ENCODE measurements at places on chromosomes 4 and X.

GRCh38 chr4:160523231-160523630, 1420.4 kb downstream of the RAPGEF2 start:
- DNase-seq, result no peak

GRCh38 chrX:30693999-30694650, 40.9 kb downstream of the GK start:
- DNase-seq, result no peak

DNA sequence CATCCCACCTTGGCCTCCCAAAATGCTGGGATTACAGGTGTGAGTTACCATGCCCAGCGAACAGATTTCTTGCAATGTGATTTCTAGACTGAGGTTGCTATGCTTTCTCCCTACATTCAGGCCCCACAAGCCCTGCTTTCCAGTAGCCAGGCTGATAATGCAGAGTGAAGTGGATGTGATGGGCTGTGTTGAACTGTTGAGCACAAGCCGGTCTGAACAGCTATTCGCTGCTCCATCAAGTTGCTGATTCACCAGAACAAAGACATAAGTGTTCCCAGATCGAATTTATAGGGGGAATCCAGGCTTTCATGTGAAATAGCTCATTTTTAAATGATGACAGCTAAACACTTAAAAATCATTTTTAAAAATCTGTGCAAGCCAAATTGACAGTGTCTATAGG, 8.0 kb downstream of the NIPAL1 start:
- no peak for DNase-seq

GRCh38 chr4:65510976-65511375, 159.3 kb downstream of the EPHA5 start:
- DNase-seq, result no peak

All from stimulated activated CD8-positive, alpha-beta memory T cell treated with anti-CD3 and anti-CD28 coated beads, Interleukin-15, amount 100 ng/mL, for 24 hours (primary cell).